ENCODE measurements at places on chromosomes 13 and 19. TPM values are rescaled to one million over a fixed set of nuclear protein-coding genes. Genes with fewer than 3 reads are reported as not detected.

The COLGALT1 gene
- 82.9 TPM for total RNA-seq

The TEAD2 gene
- 55.5 TPM for total RNA-seq

The HRC gene
- total RNA-seq = not detected

The KANK3 gene
- total RNA-seq = 0.37 TPM

The LGALS14 gene
- total RNA-seq = not detected

The POLD1 gene
- total RNA-seq = 91.2 TPM

The CEACAM8 gene
- not detected for total RNA-seq

The ZNF765 gene
- 12.1 TPM for total RNA-seq

The PNMA8B gene
- not detected for total RNA-seq

DNA sequence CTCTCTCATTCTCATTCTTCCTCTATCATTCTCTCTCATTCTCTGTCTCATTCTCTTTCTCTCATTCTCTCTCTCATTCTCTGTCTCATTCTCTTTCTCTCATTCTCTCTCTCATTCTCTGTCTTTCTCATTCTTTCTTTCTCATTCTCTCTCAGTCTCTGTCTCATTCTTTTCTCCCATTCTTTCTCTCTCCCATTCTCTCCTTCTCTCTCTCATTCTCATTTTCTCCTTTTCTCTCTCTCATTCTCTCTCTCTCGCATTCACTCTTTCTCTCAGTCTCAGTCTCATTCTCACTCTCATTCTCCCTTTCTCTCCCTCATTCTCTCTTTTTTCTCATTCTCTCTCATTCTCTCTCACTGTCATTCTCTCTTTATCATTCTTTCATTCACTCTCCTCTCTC is 152.0 kb upstream of the UQCRFS1 start:
- no peak overlapping the region for H3K27ac ChIP-seq
- no peak overlapping the region for H3K4me3 ChIP-seq
- no peak for DNase-seq
- H3K27me3 ChIP-seq = peaks cover 63% of the 10 kb centered on the region

DNA sequence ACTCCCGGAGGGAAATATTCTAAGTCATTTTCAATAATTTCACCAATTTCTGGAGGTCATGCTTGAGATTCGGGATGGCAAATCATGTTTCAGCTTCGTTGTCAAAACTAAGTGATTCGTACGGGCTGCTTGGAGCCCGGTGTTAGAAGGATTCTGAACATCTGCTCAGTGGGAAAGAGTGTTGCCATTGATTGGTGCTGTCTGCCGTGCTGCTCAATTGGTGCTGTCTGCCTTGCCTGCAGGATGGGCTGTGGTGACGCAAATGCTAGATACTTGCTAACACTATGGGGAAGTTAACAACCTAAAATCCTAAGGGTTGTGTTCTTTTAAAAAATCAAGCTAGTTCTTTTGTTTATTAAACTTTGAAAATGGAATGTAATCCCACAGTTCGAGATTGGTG is 17.3 kb upstream of the CACNG8 start:
- no peaks in the 10 kb centered on the region for H3K27me3 ChIP-seq
- no peak for DNase-seq
- no peak overlapping the region for H3K4me3 ChIP-seq
- no peaks in the 10 kb centered on the region for H3K4me1 ChIP-seq

GRCh38 chr13:37870895-37871550 is 1.5 kb upstream of the TRPC4 start:
- H3K4me3 ChIP-seq = 0 out of 2 replicates have a peak overlapping the region, but pooled peaks have one; percentile 63
- no peaks in the 10 kb centered on the region for H3K36me3 ChIP-seq
- no peak for DNase-seq
- H3K4me1 ChIP-seq = peaks cover 12% of the 10 kb centered on the region
- H3K27me3 ChIP-seq = no peaks in the 10 kb centered on the region
- no peak overlapping the region for H3K27ac ChIP-seq

- H3K27ac ChIP-seq = no peak overlapping the region
- H3K4me1 ChIP-seq = peaks cover 6% of the 10 kb centered on the region
- no peaks in the 10 kb centered on the region for H3K36me3 ChIP-seq
- no peak overlapping the region for H3K4me3 ChIP-seq
These were observed 58.8 kb downstream of the SLC10A2 start for GRCh38 chr13:103007427-103007762.

DNA sequence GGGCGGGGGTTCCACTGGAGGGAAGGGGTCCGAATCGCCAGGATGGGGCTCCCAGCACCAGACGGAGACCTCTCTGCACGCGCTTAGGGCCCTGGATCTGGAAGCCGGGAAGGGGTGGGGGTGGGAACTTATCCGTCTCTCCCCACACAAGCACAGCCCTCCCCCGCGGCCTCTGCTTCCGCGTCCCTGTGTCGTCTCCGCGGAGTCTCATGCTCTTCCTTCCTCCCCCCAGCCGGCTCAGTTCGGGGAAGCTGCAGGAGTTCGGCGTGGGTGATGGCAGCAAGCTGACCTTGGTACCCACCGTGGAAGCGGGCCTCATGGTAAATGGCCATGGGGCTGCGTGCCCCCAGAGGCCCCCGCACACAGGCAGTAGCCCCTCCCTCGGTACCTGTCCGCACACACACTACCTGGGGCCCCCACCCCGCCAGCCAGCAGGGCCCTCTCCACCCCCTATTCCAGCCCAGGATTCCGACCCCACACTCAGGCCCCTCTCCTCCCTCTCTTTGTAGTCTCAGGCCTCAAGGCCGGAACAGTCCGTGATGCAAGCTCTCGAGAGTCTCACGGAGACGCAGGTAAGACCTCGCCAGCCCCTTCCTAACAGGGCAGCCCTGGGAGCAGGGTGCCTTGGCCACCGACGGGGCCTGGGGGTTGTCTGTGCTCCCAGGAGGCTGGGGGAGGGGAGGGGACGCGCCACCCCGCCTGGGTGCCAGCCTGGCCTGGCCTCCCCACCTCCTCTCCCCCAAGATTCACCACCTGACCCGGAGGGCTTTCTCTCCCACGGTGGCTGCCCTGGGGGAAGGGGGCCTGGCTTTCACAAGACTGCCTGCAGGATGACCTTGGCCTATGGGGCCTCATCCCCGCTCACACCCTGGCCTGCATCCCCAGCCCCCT is 3.2 kb downstream of the MIDN start:
- H3K27ac ChIP-seq = peak overlapping the region; percentile 88
- no peaks in the 10 kb centered on the region for H3K27me3 ChIP-seq
- peaks cover 15% of the 10 kb centered on the region for H3K4me1 ChIP-seq

DNA sequence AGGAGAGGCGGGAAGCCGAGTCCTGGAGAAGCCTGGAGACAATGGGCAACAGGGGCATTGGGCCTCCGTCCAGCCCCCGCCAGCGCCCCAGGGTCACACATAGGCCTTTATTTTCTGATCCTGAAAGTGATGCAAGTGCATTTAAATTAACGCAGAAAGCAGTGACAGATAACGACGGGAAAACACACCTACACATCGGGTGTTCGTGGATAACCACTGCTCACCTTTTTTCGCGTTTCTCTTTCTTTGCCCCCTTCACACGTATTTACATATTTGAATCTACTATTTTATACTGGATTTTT is 30.4 kb upstream of the GRTP1 start:
- H3K36me3 ChIP-seq = no peaks in the 10 kb centered on the region
- H3K27ac ChIP-seq = no peak overlapping the region
- peaks cover 23% of the 10 kb centered on the region for H3K27me3 ChIP-seq
- DNase-seq = no peak

- no peaks in the 10 kb centered on the region for H3K36me3 ChIP-seq
- H3K27ac ChIP-seq = no peak overlapping the region
- no peak overlapping the region for H3K4me3 ChIP-seq
- H3K4me1 ChIP-seq = no peaks in the 10 kb centered on the region
- no peak for DNase-seq
These were observed 25.0 kb upstream of the RAP2A start for GRCh38 chr13:97408938-97409337.

DNA sequence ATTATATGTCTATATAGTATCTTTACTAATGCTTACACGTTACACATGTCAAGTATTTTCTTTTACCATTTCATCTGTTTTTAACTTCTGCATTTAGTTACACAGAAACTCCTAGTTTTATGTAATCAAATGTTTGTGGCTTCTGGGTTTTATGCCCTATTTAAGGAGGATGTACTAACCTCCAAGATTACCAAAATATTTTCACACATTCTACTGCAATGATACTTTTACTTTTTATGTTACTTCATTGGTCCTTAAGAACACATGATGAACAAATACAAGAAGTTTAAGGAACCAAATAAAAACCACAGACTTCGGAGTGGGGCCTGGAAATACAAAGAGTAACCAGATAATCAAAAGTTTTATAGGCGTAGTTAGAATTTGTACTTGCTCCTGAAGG is 37.2 kb downstream of the ZC3H13 start:
- DNase-seq = no peak
- H3K36me3 ChIP-seq = peaks cover 27% of the 10 kb centered on the region
- H3K27ac ChIP-seq = no peak overlapping the region
- H3K4me1 ChIP-seq = no peaks in the 10 kb centered on the region
- no peaks in the 10 kb centered on the region for H3K27me3 ChIP-seq

- peaks cover 44% of the 10 kb centered on the region for H3K27me3 ChIP-seq
- H3K4me1 ChIP-seq = no peaks in the 10 kb centered on the region
- no peak overlapping the region for H3K27ac ChIP-seq
- DNase-seq = no peak
- H3K4me3 ChIP-seq = no peak overlapping the region
These were observed 463.8 kb downstream of the ITGBL1 start for GRCh38 chr13:101916108-101916774.

DNA sequence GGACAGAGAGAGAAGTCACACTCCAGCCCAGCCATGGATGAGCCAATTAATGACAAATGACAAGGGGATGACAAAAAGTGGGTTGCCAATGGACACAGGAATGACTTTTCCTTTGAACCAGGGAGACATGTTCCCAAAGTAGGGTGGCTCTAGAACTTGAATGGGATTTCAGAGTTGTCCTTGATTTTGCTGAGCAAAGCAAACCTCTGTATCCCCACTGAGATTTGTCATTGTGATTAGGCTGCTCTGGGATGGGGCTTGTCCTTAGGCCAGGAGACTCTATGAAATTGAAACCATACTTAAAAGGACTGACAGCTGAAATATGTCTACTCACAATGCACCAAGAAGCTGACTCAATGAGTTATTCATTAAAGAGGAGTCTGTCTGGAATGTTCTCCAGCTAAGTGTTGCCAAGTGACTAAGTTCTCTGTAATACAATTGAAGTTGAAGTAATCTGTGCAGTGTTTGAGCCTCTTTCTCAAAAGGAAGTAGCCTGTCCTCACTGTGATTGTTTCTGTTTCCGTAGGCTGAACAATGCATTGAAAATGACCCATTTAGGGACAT is 69.0 kb upstream of the PCDH9 start:
- no peak for DNase-seq
- H3K27me3 ChIP-seq = no peaks in the 10 kb centered on the region
- H3K36me3 ChIP-seq = no peaks in the 10 kb centered on the region
- H3K4me3 ChIP-seq = no peak overlapping the region
- no peaks in the 10 kb centered on the region for H3K4me1 ChIP-seq

DNA sequence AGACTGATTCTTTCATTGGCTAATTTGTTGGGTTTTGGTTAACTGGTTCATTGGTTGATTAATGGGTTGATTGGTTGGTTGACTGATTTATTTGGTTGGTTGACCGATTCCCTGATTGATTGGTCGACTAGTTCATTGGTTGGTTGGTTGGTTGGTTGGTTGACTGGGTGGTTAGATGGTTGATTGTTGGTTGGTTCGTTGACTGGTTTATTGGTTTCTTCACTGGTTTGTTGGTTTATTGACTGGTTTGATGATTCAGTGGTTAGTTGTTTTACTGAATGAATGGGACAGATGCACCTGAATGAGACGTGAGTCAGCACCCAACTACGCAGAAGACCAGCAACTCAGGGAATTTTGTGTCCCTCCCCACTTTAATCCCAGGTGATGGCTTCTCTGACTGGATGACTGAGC is 2.7 kb upstream of the NUP62 start:
- H3K4me1 ChIP-seq = peaks cover 17% of the 10 kb centered on the region
- H3K4me3 ChIP-seq = no peak overlapping the region
- peaks cover 17% of the 10 kb centered on the region for H3K36me3 ChIP-seq
- DNase-seq = no peak
- H3K27me3 ChIP-seq = no peaks in the 10 kb centered on the region

- no peaks in the 10 kb centered on the region for H3K4me1 ChIP-seq
- no peak overlapping the region for H3K27ac ChIP-seq
- H3K27me3 ChIP-seq = no peaks in the 10 kb centered on the region
- no peak for DNase-seq
- no peaks in the 10 kb centered on the region for H3K36me3 ChIP-seq
These were observed 341.2 kb upstream of the DACH1 start for GRCh38 chr13:72208112-72208645.
